ENCODE measurements at places on chromosomes 12 and 14. TPM values are rescaled to one million over a fixed set of nuclear protein-coding genes. Genes with fewer than 3 reads are reported as not detected.
A peak's percentile ranks its signal among the peaks of the same experiment; 100 is the strongest.

GRCh38 chr14:64721899-64722298 lies 17.7 kb downstream of the PLEKHG3 start:
- H3K27ac ChIP-seq: peak overlapping the region; percentile 89
- peaks cover 79% of the 10 kb centered on the region for H3K4me1 ChIP-seq
- no peak overlapping the region for H3K4me3 ChIP-seq
- H3K27me3 ChIP-seq: no peaks in the 10 kb centered on the region
- DNase-seq: no peak

DNA sequence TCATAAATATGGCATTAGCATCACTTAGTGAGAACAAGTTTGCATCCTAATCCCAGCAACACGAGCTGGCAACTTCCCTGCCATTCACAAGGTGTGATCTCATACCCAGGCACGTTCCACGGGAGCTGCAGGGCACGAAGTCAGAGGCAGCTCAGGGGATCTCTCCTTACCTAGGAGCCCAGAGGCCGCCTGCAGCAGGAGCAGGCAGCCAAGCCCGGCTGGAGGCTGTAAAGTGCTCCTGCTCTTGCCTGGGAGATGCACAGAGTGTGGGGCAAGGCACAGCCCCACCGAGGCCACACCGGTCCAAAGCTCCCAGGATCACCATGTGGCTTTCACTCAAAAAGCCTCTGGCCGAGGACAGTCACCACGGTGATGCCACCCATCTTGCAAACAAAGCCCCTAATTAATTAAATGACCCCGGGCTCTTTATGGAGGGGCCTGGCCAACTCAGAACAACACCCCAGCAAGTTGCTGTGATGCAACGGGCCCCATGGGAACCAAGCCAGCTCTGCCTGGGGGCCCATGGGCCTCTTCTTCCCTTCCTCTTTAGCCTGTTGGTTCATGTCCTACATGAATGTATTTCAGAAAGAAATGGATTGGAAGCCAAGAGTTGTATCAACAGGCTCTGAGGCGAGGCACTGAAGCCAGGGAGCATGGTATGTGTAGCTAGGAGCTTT lies 26.5 kb downstream of the NUAK1 start:
- H3K27me3 ChIP-seq: no peaks in the 10 kb centered on the region
- no peak overlapping the region for H3K27ac ChIP-seq
- no peak overlapping the region for H3K4me3 ChIP-seq
- H3K36me3 ChIP-seq: no peaks in the 10 kb centered on the region
- DNase-seq: no peak
- peaks cover 2% of the 10 kb centered on the region for H3K4me1 ChIP-seq

- no peak overlapping the region for H3K4me3 ChIP-seq
- no peaks in the 10 kb centered on the region for H3K27me3 ChIP-seq
- H3K4me1 ChIP-seq: no peaks in the 10 kb centered on the region
- no peaks in the 10 kb centered on the region for H3K36me3 ChIP-seq
- H3K27ac ChIP-seq: no peak overlapping the region
- no peak for DNase-seq
Observed at GRCh38 chr12:30361145-30361544, 334.5 kb downstream of the IPO8 start.

GRCh38 chr14:86627080-86627479 lies 1097.1 kb downstream of the FLRT2 start:
- no peak overlapping the region for H3K27ac ChIP-seq
- DNase-seq: no peak

- H3K27ac ChIP-seq: no peak overlapping the region
- DNase-seq: no peak
- no peak overlapping the region for H3K4me3 ChIP-seq
Observed at GRCh38 chr12:43891856-43892574, 56.1 kb downstream of the TMEM117 start.

DNA sequence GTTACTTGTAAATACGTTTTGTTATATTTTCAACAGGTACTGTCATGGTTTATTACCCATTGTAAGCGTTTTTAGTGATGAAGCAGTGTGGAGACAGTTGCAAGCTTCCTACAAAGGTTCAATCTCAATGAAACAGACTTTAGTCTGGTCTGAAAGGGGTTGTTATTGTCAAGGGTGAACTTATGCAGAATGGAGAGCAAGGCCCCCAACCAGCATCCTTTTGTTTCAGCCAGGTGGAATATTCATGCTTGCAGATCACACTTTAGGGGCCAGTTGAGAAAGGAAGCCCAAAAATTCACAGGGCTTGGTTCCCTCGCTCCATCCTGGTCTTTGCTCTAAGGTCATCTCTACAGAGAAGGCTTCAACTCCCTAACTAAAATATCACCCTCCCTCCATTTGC lies 103.7 kb downstream of the PRICKLE1 start:
- no peak for DNase-seq
- peaks cover 2% of the 10 kb centered on the region for H3K4me1 ChIP-seq
- no peak overlapping the region for H3K27ac ChIP-seq
- no peaks in the 10 kb centered on the region for H3K36me3 ChIP-seq

DNA sequence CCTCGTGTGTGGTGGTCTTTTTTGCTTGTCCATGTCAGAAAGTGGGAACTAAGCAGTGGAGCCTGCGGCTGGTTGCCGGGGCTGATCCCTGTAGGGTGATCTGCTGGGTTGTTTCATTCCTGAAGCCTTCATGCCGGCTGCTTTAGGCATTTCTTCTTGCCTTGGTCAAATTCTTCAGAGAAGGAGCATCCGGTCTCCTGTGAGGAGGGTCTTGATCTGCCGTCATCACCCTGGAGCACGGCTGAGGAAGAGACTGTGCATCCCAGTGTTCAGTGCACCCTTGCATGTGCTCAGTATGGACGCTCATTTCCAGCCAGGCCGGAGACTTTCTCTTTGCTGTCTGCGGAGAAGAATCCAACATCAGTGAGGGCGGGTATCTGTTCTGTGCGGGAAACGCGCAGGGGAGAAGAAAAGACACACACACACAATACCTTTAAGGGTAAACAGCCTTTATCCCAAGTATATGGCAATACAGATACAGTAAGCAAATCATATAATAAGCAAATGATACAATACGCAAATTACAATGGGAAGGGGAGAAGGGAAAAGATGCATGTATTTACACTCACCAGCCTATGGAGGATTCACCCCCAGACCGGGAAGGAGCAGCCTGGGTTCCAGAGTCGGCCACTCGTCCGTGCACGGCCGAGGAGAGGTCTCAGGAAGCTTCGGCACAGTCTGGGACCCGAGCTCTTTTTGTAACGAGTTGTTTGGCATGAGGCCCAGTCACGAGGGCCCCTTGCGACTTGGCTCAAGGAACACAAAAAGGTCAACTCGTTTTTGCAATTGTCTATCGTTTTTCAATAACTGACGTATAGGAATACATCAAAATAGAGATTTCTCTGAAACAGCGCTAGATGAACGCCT lies 1366.8 kb upstream of the TMEM132C start:
- H3K4me1 ChIP-seq: no peaks in the 10 kb centered on the region
- H3K36me3 ChIP-seq: no peaks in the 10 kb centered on the region
- H3K27me3 ChIP-seq: no peaks in the 10 kb centered on the region
- H3K4me3 ChIP-seq: no peak overlapping the region

GRCh38 chr12:15393995-15394394 lies 71.7 kb downstream of the PTPRO start:
- no peak overlapping the region for H3K27ac ChIP-seq
- H3K36me3 ChIP-seq: no peaks in the 10 kb centered on the region
- H3K4me1 ChIP-seq: no peaks in the 10 kb centered on the region

DNA sequence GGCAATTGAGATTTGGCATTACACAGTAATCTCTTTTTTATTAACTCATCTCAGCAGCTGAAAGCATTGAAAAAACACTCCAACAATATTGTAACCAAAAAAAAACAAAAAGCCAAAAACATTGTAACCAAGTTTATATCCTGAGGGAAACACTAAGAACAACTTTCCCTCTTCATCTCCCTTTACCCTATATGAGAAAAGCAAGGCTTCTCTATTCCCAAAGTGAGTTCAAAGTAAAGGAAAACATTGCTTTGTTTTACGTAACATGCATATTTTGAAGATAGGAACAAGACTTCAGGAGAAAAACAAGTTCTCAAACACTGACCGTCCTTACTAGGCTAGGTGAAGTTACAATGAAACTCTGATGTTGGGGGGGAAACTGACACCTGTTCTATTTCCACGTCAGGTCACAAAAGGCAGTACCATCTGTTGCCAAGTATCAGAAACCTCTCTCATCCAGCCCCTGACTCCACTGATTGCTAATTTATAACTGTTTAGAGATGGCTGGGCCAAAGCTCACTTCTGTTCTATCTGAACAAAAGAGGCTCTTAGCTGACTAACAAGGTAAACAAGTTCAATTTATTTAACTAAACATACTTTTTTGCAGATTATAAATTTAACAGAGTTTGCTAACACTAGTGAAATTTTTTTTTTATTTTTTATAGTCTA lies 67.9 kb upstream of the PLXNC1 start:
- H3K4me3 ChIP-seq: no peak overlapping the region
- H3K4me1 ChIP-seq: no peaks in the 10 kb centered on the region
- no peak overlapping the region for H3K27ac ChIP-seq
- no peaks in the 10 kb centered on the region for H3K27me3 ChIP-seq
- no peak for DNase-seq

DNA sequence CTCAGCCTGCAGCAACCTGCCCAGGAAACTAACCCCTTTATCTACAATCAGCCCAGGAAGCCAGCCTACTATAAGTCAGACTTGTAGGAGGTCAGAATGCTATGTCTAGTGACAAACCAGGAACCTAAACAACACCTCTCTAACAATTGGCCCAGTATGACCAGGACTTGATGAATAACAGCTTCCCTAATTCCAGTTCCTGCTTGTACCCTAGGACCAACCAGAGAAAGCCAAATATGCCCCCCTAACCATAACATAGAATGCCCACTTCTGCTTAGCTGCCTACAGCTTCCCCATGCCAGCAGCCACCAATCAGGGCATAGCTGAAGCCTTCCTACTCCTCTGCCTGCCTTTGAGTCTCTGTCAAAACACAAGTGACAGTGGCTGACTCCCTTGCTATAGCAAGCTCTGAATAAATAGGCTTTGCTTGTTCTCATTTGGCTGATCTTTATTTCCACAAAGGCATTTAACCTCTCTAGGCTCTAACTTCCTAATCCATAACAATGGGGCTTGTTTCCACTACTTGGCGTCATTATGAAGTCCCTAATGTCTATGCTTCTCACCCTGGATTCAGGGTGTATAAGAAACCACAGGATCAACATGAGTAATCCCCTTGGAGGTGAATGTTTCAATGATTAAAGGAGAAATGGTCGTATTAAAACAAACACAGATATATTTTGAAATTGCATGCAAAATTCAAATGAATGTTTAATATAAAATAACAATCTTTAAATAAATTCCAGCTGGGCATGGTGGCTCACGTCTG lies 220.2 kb downstream of the ANO6 start:
- H3K27ac ChIP-seq: no peak overlapping the region
- no peaks in the 10 kb centered on the region for H3K4me1 ChIP-seq
- H3K36me3 ChIP-seq: no peaks in the 10 kb centered on the region
- DNase-seq: no peak
- H3K4me3 ChIP-seq: no peak overlapping the region

GRCh38 chr12:24075650-24076049 lies 126.2 kb upstream of the SOX5 start:
- no peaks in the 10 kb centered on the region for H3K27me3 ChIP-seq
- DNase-seq: peak; percentile 24
- H3K4me3 ChIP-seq: no peak overlapping the region
- no peak overlapping the region for H3K27ac ChIP-seq
- no peaks in the 10 kb centered on the region for H3K4me1 ChIP-seq

REP15 gene
- 3.2 TPM for total RNA-seq

ZNF605 gene
- total RNA-seq: 15.2 TPM

SLC35F4 gene
- total RNA-seq: not detected

SLC25A47 gene
- not detected for total RNA-seq

Measured in kidney (tissue), 22 donors.